Left renal pelvis (tissue), 4 donors: ENCODE measurements at places on chromosomes 7 and 10.

- no peak for DNase-seq
Measured at GRCh38 chr10:29104661-29105399, 184.0 kb upstream of the LYZL1 start.

GRCh38 chr7:47580811-47581331 lies 1.0 kb downstream of the TNS3 start:
- no peak for DNase-seq

DNA sequence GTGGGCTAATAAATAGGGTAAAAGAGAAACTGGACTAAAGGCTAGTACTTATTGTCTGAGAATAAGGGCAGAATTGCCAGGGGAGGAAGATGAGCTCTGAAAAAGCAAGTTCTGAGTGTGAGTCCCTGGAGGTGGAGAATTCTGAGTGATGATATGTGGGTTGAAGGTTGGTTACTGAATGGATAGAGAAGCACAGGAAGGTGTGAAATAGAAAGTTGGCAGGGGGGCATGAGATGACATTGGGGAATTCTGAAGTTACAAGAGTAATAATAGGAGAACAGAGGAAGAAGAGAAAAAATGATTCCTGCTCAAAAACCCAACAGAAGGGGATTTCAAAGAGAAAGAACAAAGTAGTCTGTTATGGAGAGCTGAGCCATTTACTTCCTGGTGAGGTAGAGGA lies 76.9 kb downstream of the PRKCQ start:
- DNase-seq = no peak

DNA sequence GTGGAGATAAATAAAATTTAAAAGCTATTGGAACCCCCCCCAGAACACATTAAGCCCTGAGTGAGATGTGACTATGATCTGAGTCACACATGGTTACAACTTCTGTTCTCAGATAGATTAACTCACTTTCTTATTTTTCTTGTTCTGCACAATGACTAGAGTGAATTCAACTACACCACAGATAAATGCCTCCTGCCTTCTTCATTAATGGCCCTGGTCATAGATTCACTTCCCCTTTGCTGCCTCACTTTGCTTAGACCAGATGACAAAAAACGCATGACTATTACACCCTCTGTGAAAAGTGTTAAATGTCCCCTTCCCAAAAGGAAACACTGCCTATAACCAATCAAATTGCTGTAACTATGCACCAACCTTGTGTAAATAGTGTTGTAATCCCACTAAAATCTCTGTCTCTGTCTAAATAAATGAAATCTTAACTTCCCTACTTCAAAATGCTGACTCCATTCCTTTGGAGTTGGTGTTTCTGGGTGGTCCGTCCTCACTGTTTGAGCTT lies 49.4 kb downstream of the AKR1D1 start:
- no peak for DNase-seq

DNA sequence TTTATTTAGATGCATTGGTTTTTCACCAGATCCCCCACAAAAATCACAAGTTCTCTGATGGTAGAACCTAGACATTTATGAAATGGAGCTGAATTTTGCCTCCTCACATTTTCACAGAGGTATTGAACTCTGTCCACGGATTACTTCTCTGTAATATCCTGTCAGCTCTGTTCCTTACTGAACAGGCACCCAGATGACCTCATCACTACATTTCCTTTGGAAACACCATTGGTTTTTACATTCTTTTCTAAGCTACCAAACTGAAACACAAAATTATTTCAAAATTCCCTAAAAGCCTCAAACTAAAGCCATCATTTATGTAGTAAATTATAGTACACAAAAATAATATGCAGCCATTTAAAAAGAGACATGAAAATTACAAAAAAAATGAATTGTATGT lies 98.3 kb upstream of the KCNIP2 start:
- DNase-seq = no peak

GRCh38 chr7:157005456-157006204 lies 4.8 kb downstream of the MNX1 start:
- DNase-seq = no peak

GRCh38 chr10:13993169-13993568 lies 337.6 kb downstream of the FRMD4A start:
- no peak for DNase-seq

- no peak for DNase-seq
Measured at GRCh38 chr10:16436367-16436757, 448 bp upstream of the PTER start.

DNA sequence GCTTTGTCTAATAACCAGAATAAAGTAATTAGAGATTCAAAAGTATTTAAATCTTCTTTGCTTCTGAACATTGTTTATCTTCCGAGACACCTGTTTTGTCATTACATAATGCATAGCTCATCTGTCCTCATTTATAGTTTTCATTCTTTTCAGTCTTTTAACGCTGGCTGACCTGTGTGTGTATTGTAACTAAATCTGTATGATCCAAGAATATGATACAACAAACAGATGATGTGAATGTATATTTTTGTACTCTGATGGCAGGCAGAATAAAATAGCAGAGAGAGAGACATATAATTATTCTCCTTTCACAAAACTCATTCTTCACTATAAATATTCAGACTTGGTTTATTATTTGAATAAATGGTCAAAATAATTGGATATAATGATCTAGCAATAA lies 80.6 kb downstream of the ORC5 start:
- no peak for DNase-seq

GRCh38 chr7:13496976-13497375 lies 492.5 kb downstream of the ETV1 start:
- no peak for DNase-seq
